Stimulated activated CD4-positive, alpha-beta T cell treated with anti-CD3 and anti-CD28 coated beads, Interleukin-12 subunit alpha, Interleukin-12 subunit beta, amount 100 ng/mL, for 24 hours (primary cell): ENCODE measurements at places on chromosomes 16 and 17.

GRCh38 chr16:12527071-12527470, 276.6 kb downstream of the CPPED1 start:
- DNase-seq = no peak

- DNase-seq = no peak
These were observed 129.1 kb upstream of the HS3ST2 start for GRCh38 chr16:22684574-22685458.

- peak; percentile 30 for DNase-seq
These were observed 20.1 kb downstream of the PLD6 start for GRCh38 chr17:17186051-17186450.

DNA sequence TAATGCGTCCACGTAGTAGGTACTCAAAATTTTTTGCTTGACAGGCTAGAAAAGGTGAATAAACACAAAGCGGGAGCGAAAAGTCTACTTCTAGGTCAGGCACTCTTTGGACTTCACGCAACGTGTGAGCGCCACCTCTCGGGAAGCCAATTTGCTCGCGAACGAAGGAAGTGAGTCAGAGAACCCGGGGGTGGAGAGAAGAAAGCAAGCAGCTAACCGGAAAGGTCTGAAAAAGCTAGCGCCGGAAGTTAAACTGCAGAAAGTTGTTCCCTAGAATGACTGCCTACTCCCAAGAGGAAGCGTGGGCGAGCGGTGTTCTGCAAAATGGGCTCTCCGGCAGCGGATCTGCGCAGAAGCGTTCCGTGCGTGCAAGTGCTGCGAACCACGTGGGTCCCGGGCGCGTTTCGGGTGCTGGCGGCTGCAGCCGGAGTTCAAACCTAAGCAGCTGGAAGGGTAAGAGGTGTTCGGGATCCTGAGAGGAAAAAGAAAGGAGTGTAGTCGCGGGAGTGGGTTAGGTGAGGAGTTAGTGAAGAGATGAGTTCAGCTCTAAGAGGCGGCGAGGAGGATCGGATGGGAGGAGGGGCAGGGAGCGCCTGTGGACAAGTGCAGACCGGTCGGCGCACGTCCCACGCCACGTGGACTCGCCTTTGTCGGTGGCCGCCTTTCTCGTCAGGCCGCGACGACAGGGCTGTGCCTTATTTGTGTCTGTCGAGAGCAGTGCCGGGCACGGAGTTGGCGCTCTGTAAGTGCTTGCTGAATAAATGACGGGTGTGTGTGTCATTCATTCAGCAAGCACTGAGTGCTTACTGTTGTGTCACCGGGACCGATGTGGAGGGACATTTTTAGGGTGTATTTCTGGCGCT, at the start of gene NME1:
TSS of gene NME1 (plus strand) at position 350 of the 863 bp plus-strand sequence. CDS start 2,096 bp downstream, outside the sequence.
- peak; percentile 96 for DNase-seq

DNA sequence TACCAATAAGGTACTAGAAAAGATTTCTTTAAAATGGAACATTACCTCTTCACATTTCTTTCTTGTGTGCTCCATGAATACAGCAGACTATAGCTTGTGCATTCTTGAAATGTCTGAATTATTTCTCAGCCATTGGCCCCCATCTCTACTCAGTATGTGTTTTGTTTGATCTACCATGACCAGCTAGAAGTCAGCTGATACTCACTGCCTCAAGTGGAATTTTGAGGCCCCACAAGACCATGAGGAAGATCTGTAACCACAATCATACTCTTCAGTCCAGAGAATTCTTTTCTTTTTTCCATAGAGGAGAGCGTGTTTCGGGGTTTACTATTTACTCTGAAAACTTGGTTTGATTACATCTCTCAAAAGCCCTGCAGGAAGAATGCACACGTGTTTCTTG, 319.1 kb downstream of the TOX3 start:
- no peak for DNase-seq

DNA sequence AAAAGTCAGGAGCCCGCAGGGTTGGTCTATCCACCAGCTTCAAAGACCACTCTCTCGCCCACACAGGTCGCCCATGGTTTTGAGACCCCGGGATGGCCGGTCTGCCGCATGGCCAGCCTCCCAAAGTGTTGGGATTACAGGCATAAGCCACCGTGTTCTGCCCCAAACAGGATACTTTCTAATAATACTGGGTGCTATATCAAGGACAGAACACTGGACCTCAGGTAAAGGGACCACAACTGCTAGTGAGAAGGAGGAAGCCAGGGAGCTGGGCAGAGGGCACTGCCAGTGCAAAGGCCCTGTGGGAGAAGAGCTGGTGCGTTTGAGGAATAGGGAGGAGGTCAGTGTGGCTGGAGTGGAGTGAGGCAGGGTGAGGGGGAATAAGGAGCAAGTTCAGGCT, 34.1 kb downstream of the IL21R start:
- DNase-seq = no peak
